Hematopoietic multipotent progenitor cell treated with erythropoietin and hydrocortisone succinate and interleukin-3 and kit ligand, for 17 days (in vitro differentiated cells): ENCODE measurements at places on chromosomes 5 and 9.

- no peak for DNase-seq
Measured at GRCh38 chr5:122316656-122317055, 4.6 kb downstream of the SNCAIP start.

DNA sequence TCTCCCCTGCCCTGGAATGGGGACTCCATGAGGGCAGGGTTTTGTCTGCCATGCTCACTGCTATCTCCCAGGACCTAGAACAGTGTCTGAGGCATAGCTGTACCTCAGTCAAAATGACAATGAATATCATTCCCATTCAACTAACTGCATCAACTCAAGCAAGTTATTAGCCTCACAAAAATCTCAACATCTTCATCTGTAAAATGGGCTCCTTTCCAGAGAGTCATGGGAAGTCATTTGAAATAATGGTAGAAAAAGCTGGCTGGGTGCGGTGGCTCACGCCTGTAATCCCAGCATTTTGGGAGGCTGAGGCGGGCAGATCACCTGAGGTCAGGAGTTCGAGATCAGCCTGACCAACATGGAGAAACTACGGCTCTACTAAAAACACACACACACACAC, 9.4 kb downstream of the SH2D3C start:
- no peak for DNase-seq

DNA sequence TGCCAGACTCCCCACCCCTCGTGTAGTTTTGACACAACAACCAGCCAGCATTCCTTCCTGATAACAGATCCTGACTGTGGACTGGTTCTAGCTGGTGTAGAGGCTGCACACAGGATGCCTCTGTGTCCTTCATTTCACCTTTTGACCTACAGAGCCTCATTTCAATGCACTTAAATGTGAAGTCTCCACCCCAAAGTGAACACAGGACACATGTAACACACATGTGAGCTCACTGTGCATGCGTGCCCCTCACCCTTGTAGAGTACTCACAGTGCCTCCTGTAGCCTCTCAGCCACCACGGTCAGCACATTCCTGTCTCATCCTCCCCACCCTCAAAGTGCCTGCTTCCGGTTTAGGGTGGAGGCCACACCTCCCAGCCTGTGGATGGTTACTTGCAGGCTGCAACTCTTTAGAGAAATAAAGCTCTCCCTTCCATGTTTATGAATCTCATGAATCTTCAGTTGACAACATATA, 11.6 kb upstream of the NKD2 start:
- no peak for DNase-seq

GRCh38 chr9:132703336-132703735, 33.1 kb downstream of the GTF3C4 start:
- no peak for DNase-seq

GRCh38 chr9:114666851-114667250, 9.2 kb upstream of the TEX53 start:
- no peak for DNase-seq

GRCh38 chr9:129995409-129996160, 47.4 kb downstream of the FNBP1 start:
- no peak for DNase-seq

GRCh38 chr5:12392246-12392645, 488.0 kb upstream of the CTNND2 start:
- DNase-seq: no peak

DNA sequence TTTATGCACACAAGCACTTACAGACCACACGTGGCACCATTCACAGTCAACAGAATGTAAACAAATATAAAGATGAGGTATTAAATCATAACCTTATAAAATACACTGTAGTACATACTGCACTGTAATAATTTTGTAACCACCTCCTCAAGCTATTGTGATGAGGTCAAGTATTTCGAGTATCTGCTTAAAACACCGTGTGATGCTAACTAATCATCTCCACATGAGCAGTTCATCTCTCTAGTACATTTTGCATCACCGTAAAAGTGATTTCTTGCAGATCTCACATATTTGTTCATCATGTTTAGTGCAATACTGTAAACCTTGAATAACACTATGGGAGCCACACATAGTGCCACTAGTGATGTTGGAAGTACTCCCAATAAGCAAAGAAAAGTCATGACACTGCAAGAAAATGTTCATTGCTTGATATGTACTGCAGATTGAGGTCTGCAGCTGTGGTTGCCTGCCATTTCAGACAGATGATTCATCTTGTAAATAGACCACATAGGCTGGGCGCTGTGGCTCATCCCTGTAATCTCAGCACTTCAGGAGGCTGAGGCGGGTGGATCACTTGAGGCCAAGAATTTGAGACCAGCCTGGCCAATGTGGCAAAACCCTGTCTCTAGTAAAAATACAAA, 44.3 kb downstream of the FOXB2 start:
- DNase-seq: no peak

GRCh38 chr9:124308606-124309491, 51.1 kb downstream of the NEK6 start:
- DNase-seq: no peak

- DNase-seq: no peak
Measured at GRCh38 chr5:8060235-8060952, 191.4 kb downstream of the MTRR start.

DNA sequence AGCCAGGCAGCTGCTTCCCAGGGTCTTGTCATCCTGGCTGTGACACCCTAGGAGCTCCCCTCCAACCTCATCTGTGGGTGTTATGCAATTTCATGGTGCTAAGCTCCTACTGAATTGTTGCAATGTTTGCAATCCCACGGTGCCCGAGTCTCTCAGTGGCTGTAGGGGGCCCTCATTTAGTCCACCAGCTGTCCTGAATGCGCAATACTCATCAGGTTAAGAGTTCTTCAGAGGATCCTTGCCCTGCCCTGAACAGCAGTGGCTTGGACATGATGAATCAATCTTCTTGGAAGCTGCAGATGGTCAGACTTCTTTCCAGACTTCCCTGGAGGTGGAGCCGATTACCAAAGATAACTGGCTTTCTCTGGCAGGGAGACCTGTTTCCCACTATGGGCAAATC, 584.1 kb downstream of the CCDC171 start:
- DNase-seq: no peak

- no peak for DNase-seq
Measured at GRCh38 chr9:13013991-13014883, 239.4 kb downstream of the LURAP1L start.

DNA sequence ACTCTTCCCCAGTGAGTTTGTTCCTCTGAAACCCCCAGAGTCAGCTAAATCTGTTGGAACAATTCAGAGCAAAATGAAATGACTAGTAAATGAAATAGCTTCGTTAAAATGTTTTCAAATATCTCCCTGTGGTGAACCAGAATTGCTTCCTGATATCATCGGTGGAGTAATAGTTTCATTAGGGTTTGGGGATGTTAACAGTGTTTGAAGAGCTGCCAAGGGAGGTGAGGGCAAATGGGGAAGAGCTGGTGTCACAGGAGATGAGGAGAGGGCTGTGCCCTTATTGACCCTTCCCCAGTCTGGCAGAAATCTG, 4.3 kb upstream of the C7 start:
- no peak for DNase-seq

DNA sequence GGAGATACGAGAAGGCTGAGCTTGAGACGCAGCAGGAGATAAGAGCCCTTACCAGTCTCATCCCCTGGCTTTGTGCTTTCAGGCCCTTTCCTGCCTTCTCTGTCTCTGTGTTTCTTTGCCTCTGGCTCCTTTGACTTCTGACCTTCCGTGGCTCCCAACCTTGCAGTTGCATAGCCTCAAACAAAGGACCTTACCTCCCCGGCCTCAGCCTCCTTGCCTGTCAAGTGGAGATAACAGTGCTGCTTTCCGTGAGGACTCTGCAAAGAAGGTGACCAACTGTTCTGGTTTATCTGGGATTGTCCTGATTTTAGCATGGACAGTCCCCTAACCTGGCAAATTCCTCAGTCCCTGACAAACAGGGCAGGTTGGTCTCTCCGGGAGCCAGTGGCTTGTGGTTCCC, 287.8 kb upstream of the MVB12B start:
- no peak for DNase-seq

DNA sequence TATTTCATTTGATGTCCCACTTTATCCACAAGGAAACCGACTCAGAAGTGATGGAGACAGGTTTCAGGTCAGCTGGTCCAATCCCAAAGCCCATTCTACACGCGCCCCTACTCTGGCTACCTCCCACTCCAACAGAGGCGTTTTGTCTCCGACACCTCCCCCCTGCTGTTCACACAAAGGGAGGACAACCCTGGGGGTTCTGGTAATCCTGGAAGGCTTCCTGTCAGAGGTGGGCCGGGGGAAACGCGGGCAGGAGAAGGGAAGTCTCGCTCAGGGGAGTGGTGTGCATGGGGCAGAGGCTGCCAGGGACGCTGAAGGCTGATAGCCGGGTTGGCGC, 39.7 kb upstream of the GABRP start:
- DNase-seq: no peak

DNA sequence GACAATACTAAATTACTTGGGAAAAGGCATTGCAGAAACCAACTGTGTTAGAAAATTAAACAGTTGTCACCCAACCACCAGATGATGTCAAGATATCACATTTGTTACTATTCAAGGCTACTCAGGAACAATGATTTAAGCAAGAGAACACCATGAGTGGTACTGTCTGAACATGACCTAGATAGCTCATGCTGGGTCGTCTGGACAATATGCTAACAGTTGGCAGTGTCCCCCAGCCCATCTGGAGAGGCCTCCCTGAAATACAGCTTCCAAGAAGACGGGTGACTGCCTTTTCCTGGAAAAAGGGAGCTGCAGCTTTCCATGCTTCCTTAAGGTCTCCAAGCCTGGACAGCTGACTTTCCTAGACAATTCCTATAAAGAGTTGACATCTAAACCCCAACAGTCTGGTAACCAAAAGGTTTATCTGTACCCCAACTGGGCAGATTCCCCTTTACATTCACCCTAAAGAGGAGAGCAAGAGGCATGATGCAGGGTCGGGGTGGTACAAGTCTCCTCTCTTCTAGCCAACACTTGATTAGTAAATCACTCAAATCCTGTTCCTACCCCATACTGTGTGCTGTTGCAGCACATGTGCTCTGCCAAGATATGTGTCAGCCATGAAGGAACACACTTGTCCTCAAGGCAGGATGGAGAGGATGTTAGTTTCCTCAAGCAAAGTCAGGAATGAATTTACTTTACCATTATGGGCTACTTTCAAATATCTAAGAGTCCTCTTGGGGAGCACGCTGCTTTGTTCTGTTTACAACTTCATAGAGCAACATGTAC, 433.0 kb downstream of the PDE4D start:
- no peak for DNase-seq

GRCh38 chr5:23352446-23352845, 155.0 kb upstream of the PRDM9 start:
- no peak for DNase-seq

DNA sequence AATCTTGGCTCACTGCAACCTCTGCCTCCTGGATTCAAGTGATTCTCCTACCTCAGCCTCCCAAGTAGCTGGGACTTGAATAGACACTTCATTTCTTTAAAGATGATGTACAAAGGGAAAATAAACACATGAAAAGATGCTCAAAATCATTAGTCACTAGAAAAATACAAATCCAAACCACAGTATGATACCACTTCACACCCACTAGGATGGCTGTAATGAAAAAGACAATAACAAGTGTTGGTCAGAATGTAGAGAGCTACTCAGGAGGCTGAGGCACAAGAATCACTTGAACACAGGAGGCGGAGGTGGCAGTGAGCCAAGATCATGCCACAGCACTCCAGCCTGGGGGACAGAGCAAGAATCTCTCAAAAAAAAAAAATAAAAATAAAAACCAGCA, 13.0 kb downstream of the F2RL2 start:
- no peak for DNase-seq
